ENCODE measurements at places on chromosomes 2 and 18.

GRCh38 chr2:111054791-111055691 lies 65.7 kb upstream of the BCL2L11 start:
- no peak for DNase-seq

DNA sequence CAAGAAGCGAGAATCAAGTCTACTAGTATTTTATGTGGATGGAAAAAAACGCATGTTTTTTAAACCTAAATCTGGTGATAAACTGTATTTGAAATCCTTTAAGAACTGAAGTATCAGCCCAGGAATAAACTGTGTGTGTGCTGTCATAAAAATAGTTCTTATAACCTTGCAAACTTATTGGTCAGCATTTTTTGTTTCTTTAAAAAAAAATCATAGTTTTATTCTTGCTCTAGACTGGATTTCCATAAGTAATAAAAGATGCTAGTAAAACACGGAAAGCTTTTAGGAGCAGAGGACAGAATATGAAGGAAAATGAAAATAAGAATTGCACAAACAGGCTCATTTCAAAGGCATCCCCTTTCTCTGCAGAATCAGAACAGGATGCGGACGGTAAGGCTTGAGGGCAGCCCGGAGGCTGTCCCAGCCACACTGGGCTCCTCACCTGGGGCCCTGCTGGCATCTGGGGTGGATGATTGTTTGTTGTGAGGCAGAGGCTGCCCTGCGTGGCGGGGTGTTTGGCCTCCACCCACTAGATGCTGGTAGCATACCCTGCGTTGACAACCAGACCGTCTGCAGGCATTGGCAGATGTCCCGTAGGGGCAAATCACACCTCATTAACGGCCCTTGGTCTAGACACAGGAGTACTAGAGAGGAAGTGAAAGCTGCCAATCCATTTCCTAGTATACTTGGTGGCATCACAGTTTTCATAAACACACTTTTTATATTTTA lies 52.5 kb downstream of the MBP start:
- DNase-seq: no peak

DNA sequence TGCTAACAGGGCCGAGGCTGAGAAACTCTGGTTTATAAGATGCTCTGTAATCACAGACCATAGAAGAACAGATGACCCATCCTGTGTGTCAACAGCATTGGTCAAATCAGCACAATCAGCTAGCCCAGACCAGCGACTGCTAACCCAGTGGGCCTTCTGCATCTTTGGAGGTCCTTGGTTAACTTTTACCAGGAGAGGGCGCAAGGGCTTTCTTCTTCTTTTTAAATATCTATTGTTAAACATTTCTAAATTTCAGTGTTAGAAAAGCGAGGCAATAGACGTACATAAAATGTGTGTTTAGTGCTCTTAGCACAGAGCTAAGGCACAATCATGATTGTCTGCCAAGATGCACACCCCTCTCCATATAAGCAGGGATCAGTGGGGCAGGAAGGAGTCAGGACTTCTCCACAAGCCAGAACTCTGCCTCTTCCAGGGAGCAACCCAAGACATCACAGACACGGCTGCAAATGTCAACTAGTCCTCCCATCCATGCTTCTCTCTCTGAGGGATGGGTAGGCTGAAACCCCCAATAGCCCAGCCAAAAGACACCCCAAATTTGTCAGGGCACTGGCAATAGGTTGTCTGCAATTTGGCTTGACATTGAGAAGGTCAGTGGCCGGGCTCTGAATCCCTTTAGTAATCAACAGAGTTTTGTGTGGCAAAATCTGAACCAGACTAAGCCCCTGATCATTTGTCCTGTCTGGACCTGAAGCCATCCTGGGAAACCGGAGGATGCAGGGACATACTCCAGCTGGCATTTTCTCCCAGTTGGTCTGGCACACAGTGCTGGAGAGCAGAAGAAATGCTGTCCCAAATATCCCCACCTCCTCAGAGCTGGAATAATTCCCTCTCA lies 188.2 kb downstream of the BCL2 start:
- no peak for DNase-seq

GRCh38 chr2:205273627-205274026 lies 408.7 kb upstream of the NRP2 start:
- no peak for DNase-seq

DNA sequence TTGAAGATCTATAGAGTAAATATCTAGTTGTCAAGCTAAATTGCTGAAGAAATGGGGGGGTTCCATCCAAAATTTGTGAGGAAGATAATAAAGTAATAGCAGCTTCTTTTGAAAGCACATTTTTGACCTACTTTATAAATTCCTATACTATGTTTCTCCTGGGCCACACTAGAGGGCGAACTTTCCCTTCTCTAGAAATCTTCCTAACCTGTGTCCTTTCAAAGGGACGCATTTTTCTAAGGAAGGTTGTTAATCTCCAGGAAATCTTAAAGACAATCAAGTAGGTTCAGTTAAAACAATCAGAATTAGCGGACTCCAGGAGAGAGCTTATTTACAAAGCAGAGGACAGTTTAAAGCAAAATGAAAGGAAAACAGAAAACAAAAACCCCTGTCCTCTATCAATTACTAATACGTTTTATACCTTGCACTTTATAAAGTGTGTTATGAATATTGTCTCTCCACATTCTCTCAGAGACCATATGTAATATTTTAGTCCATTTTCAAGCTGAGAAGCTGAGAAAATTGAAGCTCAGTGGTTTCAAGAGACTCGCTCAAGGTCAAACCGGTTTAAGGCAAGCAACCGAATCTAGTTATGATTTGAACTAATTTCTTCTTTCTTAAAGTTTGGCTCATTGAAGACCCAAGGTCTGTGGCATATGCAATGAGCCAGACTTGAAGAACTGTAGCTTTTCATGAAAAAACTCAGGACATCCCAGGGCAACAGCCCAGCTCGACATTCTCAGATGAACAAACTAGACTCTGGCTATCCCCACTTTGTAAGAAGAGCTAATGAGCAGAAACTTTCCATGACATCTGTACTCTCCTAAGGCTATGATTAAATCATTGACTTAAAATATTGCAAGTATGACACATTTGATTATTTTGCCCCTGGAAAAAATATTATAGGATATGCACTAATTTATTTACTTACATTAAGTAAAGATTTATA lies 273.6 kb downstream of the PAX3 start:
- DNase-seq: no peak

- DNase-seq: no peak
Measured at GRCh38 chr2:28470759-28471158, 25.1 kb upstream of the PLB1 start.

DNA sequence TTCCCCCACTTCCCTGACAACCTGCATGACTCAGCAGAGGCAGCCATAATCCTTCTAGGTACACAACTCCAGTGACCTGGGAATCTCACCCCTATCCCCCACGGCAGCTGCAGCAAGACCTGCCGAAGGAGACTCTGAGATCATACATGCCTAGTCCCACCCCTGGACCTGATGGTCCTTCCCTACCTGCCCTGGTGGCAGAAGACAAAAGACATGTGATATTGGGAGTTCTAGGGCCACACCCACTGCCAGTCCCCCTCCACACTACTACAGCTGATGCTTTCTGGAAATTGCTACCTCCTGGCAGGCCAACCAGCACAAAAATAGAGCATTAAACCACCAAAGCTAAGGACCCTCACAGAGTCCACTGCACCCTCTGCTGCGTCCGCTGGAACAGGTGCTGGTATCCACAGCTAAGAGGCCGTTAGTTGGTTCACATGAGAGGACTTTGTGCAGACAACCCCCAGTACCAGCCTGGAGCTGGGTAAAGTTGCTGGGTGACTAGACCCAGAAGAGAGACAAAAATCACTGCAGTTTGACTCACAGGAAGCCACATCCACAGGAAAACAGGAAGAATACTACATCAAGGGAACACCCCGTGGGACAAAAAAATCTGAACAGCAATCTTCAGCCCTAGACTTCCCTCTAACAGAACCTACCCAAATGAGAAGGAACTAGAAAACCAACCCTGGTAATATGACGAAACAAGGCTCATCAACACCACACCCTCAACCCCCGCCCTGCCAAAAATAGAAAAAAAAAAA lies 12.5 kb downstream of the MARCO start:
- no peak for DNase-seq

- peak; percentile 27 for DNase-seq
Measured at GRCh38 chr2:7467782-7468447, 550.7 kb downstream of the RNF144A start.

GRCh38 chr18:23994361-23994902 lies 20.1 kb upstream of the TTC39C start:
- DNase-seq: no peak

GRCh38 chr2:102062802-102063201 lies 71.0 kb downstream of the IL1R2 start:
- no peak for DNase-seq

- DNase-seq: no peak
Measured at GRCh38 chr18:62368100-62368499, 43.0 kb downstream of the TNFRSF11A start.

DNA sequence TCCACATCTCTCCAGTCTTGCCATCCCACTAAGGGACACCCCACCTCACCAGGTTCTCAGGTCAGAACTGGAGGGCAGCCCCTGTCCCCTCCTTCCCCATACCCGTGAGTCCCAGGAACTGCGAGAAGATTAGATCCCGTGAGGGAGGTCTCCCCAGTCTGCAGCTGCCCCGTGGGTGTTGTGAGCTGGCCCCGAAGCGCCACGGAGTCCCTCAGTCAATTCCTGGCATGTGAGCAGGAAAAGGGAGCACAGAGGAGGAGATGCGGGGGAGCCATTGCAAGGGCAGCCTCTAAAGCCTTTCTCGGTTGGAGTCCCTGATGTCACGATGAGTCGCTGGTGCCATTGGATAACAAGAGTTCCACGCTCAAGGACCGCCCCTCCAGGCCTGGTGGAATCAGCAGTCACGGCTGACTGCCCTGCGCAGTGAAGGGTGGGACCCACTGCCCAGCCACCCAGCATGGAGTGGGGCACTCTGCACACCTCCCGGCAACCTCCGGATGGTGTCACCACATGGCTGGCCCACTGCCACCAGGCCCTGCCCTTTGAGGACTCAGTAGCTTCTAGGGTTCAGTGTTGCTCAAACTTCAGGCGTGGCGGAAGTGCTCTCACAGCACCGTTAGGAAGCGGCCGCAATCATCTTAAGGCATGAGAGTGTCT lies 434.9 kb upstream of the MYT1L start:
- DNase-seq: no peak

GRCh38 chr2:211216221-211216620 lies 659.8 kb downstream of the CPS1 start:
- no peak for DNase-seq

- no peak for DNase-seq
Measured at GRCh38 chr18:12839057-12839525, 44.9 kb downstream of the PTPN2 start.

GRCh38 chr2:23756593-23757292 lies 170.2 kb downstream of the ATAD2B start:
- DNase-seq: no peak

DNA sequence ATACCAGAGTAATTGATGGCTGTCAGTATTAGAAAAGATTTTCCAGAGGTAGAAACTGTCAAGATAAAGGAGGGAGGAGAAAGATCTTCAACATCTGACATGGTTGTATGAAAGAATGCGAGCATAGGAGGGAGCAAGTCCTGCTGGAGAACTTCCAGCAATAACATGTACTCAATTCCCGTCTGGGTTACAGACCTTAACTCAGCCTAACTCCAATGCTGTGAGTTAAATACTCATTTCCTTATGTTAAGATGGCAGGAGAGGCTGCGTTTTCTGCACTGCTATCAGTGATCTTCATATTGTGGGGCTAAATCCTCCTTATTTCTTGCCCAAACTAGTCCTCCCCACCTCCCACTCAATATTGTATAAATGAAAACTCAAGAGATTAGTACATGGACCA lies 6.7 kb upstream of the CERS6 start:
- DNase-seq: no peak

DNA sequence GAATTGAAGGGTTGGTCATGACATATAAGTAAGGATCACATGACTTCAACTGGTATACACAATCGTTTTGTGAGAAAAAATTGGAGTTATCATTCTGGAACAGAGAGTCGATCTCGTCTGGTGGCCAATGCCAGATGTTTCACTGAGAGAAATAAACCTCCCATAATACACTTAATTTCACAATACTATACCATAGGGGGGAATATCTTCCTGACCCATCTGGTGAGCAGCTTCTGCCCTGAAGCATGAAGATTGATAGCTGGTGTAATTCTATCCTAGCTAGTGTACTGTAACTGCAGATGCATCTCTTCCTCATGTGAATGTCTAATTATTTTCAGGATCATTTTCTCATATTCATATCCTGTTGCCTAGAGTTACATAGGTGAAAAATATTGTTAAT lies 15.7 kb upstream of the CDH7 start:
- DNase-seq: no peak

DNA sequence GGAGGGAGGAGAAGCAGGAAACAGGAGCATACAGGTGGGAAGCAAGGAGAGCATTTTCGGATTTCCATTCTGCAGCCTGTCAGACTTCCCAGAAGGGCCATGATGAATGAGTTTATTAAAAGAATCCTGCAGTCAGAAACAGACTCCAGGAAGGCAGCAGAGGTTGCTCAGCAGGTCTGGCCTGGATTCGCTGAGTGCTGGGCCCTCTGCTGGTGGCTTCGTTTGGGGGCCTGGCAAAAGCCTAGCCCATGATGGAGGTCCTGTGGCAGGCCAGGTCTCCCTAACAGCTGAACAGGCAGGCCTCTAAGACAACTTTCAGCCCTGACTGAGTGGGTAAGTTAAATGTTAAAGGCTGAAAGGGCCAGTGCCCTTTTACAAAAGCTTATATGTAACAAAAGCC lies 108.2 kb upstream of the CAPN13 start:
- DNase-seq: no peak

- DNase-seq: no peak
Measured at GRCh38 chr18:78199611-78200010, 780.0 kb upstream of the SALL3 start.

DNA sequence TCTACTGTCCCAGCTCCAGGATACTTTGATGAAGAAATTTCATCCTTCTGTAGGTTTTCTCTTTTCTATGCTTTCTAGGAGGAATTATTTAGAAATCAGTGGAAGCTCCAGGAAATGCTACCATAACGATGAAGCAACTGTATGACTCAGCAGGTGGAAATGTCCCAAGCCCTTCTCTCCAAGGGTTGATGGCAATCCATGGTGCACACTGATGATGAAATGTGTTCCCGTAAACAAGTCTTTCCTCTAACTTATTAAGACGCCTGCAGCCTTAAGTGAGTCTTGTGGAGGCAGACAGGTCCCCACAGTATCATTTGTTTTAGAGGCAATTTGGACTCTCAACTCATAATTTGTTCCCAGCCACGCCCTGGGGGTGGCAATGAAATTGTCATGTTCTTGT lies 777.6 kb upstream of the SOX11 start:
- no peak for DNase-seq

- DNase-seq: no peak
Measured at GRCh38 chr2:39139511-39140237, 18.8 kb upstream of the SOS1 start.

- no peak for DNase-seq
Measured at GRCh38 chr2:27833931-27834330, 56.3 kb downstream of the RBKS start.

GRCh38 chr2:236546561-236547002 lies 23.0 kb upstream of the ACKR3 start:
- DNase-seq: no peak

GRCh38 chr2:16649353-16650286 lies 16.0 kb downstream of the CYRIA start:
- no peak for DNase-seq

- DNase-seq: no peak
Measured at GRCh38 chr2:161713706-161714105, 89.5 kb downstream of the SLC4A10 start.

All from stimulated activated CD8-positive, alpha-beta memory T cell treated with anti-CD3 and anti-CD28 coated beads, Interleukin-4, amount 100 ng/mL, for 1 hour (primary cell).